ENCODE measurements at places on chromosomes 2 and 18.

GRCh38 chr2:88729061-88729745 lies 37.7 kb downstream of the RPIA start:
- no peak for DNase-seq

GRCh38 chr2:141027221-141027620 lies 1103.6 kb downstream of the LRP1B start:
- no peak for DNase-seq

- DNase-seq, result no peak
Measured at GRCh38 chr2:212249451-212249850, 289.2 kb downstream of the ERBB4 start.

DNA sequence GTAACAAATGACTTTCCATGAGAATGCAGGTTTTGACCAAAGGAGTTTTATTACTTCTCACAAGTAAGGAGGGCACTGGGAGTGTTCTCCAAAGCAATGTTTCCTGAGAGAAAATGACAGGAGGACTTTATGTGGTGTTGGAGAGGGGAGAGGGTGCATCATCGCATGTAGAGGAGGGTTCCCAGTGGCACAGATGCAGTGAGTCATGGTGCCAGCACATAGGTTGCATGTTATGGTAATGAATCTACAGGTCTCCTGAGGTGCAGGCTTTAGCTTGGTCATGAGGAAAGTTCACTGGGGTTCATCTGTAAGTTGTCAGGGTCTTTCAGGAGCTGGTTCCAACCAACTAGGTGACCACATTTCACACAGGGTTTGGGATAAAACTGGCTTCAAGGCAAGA lies 30.4 kb downstream of the NAT8 start:
- no peak for DNase-seq
